AG08395 (cell line): ENCODE measurements at places on chromosomes 2 and 18.

- no peak for DNase-seq
Observed at GRCh38 chr2:166388481-166389070, 12.8 kb upstream of the SCN9A start.

GRCh38 chr2:115460008-115460407 lies 1017.6 kb downstream of the DPP10 start:
- no peak for DNase-seq

DNA sequence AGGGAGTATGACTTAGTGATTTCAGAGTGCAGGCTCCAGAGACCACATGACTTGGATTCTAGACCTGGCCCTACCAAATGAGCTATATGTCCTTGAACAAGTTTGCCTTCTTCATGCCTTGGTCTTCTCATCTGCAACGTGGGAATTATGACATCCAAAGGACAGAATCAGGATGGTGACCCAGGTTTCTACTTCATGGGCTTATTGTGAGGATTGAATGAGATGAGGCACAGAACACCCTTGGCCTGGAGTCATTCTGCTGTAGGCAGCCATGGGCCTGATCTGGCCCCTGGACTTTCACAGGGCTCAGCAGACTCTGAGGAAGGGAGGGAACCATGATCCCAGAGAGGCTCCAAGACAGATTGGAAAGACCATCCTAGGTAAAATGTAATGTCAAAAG lies 85.6 kb upstream of the HAAO start:
- no peak for DNase-seq

DNA sequence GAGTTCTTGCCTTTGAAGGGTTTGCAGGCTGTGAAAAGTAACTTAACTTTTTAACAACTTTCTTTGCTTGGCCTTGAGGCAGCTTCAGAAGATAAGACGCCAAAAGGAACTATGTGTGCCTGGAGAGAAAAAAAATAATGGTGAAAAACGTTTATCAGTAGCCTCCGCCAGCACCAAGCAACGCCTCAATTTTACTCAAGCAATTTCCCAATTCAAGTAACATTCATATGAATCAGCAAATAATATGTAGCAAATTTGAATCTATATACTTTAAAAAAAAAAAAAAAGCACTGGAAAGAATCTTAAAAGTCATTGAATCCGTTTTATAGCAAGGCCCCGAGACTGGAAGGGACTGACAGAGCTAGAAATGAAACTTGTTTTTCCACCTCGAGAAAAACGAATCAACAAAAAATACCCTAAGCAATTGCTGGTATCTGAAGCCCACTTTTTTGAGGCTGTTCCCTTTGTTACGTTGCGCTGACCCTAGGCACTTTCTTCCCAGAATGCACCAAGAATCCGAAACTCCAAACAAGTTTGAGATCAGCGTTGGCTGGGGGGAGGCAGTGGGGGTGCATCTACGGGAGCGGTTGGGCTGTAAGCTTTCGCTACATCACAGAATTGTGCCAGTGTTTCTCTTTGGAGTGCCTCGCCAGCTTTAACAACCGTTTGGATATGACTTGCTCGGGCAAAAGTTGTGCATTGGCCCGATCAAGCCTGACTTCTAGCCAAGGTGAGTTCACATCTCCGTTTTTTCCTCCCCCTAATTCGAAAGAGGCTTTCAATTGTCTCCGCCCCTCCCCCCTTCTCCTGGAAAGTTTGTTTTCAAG lies 2.7 kb upstream of the TGIF1 start:
- peak; percentile 15 for DNase-seq

GRCh38 chr2:43125090-43125998 lies 101.1 kb downstream of the ZFP36L2 start:
- DNase-seq, result no peak

DNA sequence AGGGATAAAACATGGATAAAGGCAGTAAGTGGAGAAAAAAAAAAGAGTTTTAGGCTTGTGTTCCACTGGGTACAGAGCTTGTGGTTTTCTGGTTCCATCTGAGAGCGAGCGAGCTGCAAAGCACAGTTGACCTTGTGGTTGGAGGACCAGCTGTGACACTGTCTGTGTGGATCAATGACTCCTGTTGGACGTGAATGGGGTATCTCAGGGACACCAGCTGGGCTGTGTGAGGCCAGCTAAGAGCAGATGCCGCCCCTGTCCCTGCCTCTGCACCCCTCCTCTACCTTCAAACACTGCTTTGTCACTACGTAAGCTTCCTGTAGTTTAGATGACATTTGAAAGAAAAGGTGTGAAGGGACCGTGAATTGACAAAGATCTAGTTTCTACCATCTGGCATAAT lies 67.8 kb downstream of the QPCT start:
- no peak for DNase-seq

DNA sequence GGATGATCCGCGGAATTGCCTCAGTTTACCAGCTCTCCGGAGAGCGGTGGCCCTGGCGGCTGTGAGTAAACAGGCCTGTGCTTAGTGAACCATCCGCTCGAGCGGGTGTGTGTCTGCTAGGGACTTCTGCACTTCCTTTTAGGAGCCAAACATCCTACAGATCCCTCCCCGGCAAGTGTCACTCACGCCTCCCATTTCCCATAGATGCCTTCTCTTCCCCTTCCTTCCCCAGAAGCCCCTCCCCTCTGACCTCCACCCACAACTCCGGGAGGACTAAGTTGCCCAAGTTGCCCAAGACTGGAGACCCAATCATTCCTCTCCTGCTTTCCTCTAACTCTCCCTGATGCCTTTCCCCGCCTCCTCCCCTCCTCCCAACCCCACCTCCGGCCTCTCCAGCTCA lies 2.9 kb downstream of the C1QL2 start:
- no peak for DNase-seq
